ENCODE measurements at places on chromosomes 1 and 21.

DNA sequence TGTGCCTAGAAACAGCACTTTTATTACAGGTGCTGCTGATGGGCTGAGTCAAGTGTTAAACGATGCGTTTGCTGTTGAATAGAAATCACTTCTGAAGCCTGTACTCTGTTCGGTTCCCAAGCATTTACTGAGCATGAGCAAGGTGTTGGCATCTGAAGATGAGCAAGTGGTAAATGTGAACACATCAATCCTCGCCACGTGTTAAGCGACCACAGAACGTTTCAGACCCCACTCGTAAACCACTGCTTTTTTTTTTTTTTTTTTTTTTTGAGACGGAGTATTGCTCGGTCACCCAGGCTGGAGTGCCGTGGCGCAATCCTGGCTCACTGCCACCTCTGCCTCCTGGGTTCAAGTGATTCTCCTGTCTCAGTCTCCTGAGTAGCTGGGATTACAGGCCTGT, 241.2 kb downstream of the SETD4 start:
- no peak for DNase-seq

DNA sequence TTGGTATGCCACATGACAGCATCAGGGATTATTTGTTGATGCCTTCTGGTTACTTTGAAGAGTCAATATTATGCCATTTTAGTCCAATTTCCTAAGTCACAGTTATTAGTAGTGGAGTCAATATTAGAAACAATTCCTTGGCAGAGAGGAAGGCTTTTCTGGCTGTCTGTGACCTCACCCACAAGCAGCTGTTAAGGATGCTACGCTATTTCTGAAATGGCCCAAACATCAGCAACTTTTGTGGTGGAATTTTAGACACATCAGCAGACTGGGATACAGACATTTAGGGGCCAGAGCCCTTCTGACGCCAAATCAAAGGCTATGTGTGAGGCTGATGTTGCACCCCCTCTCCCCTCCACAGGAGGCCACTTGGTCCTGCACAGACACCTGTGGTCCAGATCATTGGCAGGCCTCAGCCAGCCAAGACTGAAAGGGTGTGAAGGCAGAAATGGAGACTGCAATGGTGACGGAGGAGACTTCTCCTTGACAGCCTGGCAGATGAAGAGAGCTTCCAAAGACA, 9.2 kb upstream of the RXRG start:
- DNase-seq, result no peak

DNA sequence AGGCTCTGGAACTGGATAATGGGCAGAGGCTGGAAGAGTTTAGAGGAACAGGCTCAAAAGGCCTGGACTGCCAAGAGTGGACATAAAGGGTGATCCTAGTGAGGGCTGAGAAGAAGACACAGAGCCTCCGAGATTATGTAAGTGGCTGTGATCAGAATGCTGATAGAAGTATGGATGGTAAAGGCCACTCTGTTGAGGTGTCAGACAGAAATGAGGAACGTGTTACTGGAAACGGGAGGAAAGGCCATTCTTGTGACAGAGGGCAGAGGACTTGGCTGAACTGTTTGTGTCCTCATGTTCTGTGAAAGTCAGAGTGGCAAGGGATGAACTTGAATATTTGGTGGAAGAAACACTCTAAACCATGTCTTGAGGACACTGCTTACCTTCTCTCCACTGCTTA, 6.7 kb upstream of the ABCG1 start:
- DNase-seq, result no peak

GRCh38 chr1:240598216-240599001, 13.5 kb downstream of the GREM2 start:
- no peak for DNase-seq

DNA sequence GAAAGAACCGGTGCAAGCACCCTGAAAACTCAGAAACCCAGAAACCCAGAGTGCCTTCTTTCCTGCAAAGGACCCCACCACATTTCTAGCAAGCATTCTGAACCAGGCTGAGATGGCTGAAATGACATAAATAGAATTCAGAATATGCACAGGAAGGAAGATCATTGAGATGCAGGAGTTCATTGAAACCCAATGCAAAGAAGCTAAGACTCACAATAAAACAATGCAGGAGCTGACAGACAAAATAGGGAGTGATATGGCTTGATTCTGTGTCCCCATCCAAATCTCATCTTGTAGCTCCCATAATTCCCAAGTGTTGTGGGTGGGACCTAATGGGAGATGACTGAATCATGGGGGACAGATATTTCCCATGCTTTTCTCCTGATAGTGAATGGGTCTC, 22.8 kb upstream of the SGIP1 start:
- DNase-seq, result no peak
